ENCODE measurements at places on chromosomes 1 and 21.

DNA sequence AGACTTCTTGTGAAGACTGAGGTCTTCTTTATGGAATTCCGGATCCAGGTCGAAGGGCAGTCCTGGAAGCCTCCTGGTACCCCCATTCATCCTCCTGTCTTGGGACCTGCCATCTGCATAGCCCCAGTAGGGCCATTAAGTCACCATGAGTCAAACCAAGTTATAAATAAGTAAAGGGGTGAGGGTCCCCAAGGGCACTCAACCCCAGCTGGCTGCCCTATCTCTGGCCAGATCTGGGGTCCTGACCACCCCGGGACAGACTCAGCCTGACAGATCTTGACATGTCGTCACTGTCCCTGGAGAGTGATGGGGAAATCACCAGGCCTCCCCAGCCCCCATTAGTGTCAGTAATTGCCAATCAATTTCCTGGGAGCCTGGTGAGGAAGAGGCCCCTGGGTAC, 108.7 kb downstream of the EPHB2 start:
- no peak for DNase-seq

DNA sequence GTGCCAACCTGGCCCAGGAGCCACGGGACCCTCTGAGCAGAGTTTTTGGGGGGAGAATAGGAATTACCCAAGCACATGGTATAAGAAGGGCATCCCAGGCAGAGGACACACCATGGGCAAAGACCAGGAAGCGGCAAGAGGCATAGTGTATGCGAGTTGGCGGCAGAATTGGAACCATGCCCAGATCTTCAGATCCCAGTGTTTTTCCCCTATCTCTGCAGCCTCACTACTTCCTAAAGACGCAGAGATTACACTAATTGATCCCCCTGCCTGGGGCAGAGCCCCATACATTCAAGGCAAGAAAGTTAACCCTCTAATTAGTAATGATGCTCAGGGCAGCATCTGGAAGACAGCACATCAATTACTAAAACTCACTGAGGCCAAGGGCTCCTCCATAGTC, 48.2 kb downstream of the SYT2 start:
- no peak for DNase-seq

DNA sequence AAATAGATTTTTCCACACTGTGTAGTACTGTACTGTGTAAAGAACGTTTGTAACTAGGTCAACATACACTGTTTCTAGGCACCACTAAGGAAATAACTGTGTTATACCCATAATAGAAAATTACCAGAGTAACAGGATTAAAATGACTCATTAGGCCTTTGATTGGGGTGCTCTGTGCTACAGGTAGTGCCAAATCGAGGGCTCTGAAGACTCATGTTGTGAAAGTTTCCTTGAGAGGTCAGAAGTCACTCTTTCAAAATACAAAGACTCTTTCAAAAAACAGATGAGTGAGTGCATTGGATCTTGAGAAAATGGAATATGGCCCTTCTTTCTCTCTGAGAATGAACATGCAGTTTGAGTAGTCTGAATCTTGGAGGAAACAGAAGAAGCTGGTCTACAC, 143.0 kb downstream of the MRPL39 start:
- no peak for DNase-seq

- DNase-seq: no peak
Measured at GRCh38 chr1:196148367-196148970, 459.8 kb downstream of the KCNT2 start.

- peak; percentile 72 for DNase-seq
Measured at GRCh38 chr1:213154056-213154685, 103.1 kb downstream of the RPS6KC1 start.

DNA sequence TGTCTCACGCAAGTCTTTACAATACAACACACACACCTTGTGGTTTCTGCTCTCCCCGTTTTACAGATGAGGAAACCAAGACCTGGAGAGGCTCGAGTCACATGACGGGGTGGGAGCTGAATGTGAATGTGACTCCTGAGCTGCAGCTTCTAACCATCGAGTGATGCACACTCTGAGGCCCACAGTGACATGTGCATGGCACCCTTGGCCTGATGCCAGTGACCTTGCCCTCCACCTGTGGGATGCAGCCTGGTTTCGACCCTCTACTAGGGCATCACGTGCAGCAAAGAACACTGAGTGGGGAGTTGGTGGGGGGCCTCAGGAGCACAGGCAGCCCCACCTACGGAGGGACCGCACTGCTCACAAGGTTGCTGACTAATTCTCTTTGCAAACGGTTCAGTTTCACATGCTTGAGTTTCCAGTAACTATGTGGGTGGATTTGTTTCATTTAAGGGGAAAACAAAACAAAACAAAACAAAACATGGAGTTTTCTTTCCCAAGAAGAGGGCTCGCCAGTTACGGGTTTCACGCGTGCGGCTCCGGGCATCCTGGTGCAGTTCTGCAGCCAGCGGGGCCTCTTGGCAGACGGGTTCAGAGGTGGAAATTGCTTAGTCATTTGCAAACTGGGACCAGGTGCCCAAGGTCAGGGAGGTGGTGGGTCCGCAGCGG, 22.9 kb downstream of the SPSB1 start:
- DNase-seq: no peak

DNA sequence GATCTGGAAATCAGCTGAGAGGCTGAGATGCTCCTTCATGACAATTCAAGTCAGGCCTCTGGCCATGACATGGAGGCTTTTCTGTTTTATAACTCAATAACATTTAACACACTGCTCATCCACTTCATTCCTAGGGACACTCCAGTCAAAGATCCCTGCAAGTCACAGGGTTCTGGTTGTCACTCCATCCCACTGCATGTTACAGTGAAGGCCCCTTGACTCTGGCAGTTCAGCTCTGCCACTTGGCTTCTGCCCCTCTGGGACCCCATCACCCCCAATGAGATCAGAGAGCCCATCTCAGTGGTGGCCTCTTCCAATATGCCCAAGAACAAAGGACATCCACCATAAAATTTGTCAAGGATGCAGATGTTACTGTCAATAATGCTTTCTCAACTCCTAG, 10.0 kb upstream of the FAM110D start:
- DNase-seq: no peak

GRCh38 chr1:41489561-41489960, 5.1 kb upstream of the EDN2 start:
- no peak for DNase-seq

- DNase-seq: no peak
Measured at GRCh38 chr1:232248276-232248820, 381.6 kb downstream of the SIPA1L2 start.

GRCh38 chr1:24970926-24971875, 41.1 kb upstream of the RUNX3 start:
- DNase-seq: no peak
